Stimulated activated CD4-positive, alpha-beta T cell treated with anti-CD3 and anti-CD28 coated beads, Interleukin-2, amount 100 ng/mL, for 24 hours (primary cell): ENCODE measurements at places on chromosomes 5 and 9.

- DNase-seq = no peak
Measured at GRCh38 chr5:94691949-94692348, 73.5 kb downstream of the SLF1 start.

- DNase-seq = no peak
Measured at GRCh38 chr9:125529589-125530515, 177.2 kb downstream of the MAPKAP1 start.

GRCh38 chr5:157233515-157233914 lies 32.4 kb upstream of the CYFIP2 start:
- no peak for DNase-seq

GRCh38 chr5:175383350-175383749 lies 60.6 kb downstream of the DRD1 start:
- DNase-seq = no peak

- no peak for DNase-seq
Measured at GRCh38 chr5:9903801-9904200, 273.6 kb upstream of the TAS2R1 start.

GRCh38 chr5:87099968-87100367 lies 167.7 kb upstream of the RASA1 start:
- DNase-seq = no peak

DNA sequence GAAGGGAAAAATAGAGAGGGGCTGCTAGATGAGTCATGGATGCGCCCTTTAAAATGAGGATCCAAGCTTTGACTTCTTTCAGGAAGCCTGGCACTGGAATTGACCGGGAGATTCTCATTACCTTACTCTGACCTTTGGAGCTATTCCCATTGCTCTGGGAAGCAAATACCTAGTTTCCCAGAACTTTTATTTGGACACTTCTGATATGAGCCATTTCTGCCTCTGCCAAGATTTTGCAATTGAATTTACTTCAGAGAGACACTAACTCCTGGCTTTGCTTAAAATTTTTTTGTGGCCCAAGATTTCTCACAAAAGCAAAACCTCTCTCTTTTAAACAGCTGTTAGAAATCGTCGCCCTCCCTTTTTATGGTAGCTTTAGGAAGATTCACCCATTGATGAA lies 15.7 kb upstream of the AGXT2 start:
- DNase-seq = no peak

DNA sequence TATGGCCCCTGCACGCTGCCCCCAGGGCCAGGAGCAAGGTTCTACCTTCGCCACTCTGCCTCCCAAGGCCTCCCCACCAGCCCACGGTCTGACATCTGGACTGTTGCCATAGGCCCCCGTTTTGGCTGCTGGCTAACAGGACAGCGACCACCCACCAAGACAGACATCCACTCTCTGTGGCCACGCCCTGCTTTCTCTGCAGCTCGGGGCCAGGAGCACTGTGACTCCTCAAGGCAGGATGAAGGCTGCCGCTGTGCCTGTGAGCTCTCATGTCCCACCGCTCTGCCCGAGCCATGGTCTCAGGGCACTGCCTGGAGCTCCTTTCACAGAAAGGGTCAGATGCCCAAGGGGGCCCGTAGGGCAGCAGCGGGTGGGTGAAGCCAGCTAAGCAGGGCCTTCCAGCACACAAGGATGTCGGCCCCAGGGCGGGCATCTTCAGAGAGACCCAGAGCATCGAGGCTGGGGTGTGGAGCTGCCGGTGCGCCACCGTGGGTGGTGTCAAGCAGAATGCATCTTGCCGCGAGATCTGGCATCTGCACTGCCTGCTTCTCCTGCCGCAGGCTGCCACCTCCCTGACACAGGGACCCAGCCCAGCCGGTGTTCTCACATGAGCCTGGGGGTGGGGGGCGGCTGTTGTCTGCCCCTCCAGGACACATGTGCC lies 92.2 kb upstream of the ADAMTS2 start:
- DNase-seq = no peak

DNA sequence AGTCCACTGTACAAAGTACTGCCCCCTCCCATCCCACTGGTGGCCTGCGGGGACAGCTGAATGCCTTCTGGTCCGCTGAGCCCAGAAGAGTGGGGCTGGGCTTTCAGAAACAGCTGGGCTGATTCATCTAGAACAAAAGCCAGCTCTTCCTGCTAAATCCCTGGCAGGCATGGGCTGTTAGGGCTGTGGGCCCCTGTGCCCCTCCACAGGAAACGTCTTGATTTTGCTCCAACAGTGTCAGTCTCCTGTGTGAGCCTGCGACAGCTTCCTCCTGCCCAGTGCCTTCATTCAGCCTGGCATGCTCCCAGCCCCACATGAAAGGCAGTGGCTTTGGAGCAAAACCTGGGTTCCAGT lies 6.9 kb upstream of the GSN start:
- DNase-seq = no peak

DNA sequence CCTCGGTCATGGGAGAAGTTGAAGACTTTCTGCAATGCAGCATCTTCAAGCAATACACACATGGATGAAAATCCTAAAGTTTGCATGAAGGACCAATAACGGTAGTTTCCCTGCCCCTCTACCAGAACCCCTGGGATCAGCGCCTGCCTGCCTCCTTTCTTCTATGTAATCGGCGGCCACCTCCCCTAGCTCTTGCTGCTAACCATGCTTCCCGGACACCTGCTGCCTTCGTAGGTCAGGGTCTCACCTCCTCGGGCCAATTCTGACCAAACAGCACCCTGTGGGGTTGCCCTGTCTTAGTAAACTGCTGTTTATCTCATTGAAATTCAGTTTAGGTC lies 388 bp upstream of the MED10 start:
- DNase-seq = no peak

DNA sequence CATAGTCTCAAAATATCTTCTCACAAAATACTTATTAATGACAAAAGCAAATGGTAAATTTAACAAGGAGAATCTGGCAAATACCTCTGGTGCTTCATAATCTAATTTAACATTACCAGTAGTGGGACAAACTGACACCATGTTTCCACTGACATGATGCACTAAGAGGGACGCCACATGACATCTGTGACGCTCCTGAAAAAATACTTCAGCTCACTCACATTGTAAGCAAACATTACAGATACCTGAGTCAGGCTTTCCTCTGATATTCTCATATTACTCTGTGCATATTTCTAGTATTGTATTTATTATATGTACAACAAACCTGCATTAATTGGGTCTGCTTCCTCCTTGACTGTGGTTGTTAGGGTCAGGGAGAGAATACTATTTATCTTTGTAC lies 56.7 kb upstream of the OSMR start:
- DNase-seq = no peak

DNA sequence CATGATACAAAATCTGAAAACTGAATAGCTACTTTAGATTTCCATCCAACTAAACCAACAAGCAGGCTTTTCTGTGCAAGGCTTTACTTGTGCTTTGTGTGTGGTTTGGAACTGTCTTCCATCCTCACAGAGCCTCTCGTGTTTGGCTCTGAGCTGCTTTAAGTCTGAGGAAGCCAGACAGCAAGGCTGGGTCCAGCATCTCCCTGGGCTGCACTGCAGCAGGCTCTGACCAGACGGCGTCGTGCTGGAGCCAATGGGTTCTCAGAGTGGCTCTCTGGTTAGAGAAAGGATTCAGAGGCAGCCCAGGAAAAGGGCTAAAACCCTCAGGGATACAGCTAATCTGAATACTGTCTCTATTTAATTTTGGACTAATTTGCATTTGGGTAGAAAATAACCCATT lies 207.9 kb upstream of the EFNA5 start:
- DNase-seq = no peak

DNA sequence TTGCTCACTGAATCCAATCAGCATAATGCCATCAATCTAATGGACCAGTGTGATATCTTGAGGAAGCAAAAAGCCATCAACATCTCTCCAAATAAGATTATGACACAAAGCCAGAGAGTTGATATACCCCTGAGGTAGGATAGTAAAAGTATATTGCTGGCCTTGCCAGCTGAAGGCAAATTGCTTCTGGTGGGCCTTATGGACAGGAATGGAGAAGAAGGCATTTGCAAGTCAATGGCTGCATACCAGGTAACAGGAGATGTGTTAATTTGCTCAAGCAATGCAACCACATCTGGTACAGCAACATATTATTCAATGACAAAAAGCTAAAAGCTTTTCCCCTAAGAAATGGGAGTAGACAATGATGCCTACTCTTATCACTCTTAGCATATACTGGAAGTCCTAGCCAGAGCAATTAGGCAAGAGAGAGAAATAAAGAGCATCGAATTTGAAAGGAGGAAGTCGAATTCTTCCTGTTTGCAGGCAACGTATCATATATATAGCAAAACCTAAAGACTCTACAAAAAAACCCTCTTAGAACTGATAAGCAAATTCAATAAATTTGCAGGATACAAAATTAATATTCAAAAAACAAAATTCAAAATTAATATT lies 216.1 kb upstream of the RASA1 start:
- DNase-seq = no peak

DNA sequence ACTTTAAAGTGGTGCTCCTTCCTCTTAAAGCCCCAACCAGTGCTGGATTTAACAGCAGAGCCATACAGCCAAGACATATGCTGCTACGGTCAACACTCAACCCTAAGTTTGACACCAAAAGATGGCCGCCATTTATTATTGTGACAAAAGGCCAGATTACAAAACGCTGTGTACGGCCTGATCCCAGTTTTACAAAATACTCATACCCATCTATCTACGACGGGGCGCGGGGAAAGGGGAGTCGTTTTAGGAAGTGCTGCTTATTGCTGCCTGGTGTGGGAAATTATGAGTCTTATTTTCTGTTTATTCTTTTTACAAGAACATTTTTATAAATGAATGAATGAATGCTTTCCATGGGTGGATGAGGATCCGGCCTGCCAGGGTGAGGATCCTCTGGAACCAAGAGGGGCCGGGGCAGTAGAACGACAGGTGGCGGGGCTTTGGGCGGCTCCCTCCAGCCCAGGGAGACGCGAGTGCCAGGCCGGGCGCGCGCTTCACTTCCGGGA lies 457 bp upstream of the IDNK start:
- DNase-seq = no peak

DNA sequence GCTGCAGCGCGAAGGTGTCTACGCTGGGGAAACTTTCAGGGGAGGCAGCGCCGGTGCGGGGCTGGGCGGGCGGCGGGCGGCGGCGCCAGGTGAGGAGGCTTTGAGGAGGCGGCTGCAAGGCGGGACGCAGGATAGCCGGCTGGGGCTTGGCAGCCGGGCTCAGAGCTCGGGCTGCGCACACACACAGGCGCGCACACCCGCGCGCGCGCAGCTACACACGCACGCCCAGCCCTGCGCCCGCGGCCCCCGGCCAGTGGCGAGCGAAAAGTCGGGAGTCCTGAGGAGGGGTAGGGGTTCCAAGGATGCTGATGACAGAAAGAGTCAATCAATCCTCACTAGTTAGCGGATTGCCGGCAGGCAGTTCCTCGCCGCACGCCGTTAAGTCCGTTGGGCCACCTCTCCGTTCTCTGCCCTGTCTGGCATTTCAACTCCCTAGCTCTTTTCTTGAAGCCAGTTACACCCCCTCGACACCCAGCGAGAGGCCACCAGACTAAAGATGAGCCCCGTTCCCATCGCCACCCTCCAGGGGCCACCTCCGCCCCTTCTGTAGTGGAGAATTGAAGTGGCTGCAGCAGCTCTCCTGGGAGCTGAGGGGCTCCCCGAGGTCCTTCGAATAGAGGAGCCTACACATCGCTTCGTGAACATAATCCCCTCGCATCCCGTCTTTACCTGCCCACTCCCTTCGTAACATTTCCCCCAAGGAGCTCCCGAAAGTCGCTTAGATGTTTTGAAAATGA lies 1640.3 kb upstream of the C9orf72 start:
- no peak for DNase-seq

DNA sequence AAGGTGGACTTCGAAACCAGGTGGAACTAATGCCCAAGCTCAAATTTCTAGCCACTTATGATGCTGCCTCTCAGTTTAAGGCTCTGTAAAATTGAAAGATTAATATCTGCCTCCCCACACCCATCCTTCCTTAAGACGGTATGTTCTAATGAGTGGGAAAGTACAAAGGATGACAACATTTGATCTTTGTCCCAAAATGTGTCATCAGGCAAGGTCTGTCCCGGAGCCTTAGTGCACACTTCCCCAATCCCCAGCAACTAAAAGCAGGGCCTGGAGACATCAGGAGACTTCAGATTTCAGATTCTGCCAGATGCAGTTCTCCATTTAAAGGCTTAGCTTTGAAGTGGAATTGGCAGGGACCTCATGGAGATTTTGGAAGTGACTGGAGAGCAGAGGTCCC lies 316.5 kb downstream of the ASTN2 start:
- no peak for DNase-seq

- no peak for DNase-seq
Measured at GRCh38 chr5:71925608-71926091, 181.6 kb upstream of the MAP1B start.

DNA sequence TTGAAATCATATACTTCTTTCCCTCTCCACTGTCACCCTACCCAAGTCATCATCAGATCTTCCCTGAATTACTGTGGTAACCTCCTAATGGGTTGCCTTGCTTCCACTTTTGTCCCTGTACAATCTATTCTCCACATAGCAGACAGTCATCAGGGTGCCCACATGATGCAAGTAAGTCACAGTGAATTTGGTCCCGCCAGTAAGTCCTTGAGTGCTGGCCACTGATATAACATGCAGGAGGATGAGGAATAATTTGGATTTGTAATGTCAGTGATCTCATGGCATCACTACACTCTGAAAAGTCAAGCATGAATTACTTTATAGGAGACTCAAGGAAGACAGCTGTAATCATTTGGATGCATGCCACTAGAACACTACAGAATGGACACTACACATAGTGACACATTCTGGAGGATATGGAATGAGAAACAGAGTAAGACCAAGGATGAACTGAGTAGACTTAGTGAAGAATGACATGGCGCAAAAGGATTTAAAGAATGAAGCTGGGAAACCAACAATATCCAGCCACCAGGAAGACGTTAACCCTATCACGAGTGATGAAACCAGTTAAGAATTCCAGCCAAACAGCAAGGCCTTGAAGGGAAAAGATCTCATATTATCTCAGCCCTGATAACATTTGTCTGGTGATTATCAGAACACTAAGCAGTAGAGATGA lies 28.6 kb downstream of the MARCHF3 start:
- no peak for DNase-seq

DNA sequence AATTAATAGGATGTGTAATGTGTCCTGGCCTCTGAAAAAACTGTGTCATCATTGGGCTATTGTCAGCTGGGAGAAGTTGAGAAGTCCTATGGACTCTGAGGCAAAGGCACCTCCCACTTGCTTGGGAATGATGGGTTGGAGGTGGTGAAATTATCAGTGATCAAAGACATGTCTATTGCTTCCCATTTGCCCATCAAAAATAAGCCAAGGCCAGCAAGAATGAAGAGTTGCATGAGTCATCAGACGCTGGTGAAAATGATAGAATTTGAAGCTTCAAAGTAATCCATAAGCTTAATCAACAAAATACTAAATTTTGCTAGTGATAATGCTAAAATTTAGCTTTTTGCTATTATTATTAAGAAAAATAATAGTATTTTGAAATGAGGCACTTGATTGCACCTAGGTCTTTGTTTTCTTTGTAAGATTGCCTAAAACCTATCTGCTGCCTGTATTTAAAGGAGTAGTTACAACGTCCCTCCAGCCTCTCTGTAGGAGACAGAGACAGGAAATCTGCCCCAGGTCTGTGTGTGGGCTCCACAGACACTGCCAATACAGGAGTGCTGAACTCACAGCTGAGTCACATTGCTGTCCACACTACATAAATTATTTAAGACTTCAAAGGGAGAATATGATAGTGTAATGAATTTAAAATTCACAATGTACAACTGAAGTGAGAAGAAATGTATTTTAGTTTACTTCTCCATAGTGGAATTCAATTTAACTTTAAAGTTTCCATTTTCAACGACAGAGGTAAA lies 48.4 kb upstream of the APC start:
- no peak for DNase-seq

GRCh38 chr5:96634881-96635280 lies 27.3 kb upstream of the CAST start:
- no peak for DNase-seq
